Activated T-helper 2 cell treated with anti-CD3 and anti-CD28 coated beads, Interferon-gamma antibody, Interleukin-2, Interleukin-4, amounts not matched to agents 10 μg/mL and 5 μg/mL and 100 μg/mL, durations not matched to agents 14 hours and 24 hours and 36 hours (primary cell): ENCODE measurements at places on chromosomes 4 and X.

- DNase-seq, result no peak
Measured at GRCh38 chr4:53371049-53371448, 5.2 kb upstream of the SCFD2 start.

- no peak for DNase-seq
Measured at GRCh38 chr4:123649645-123650391, 253.2 kb downstream of the SPRY1 start.

DNA sequence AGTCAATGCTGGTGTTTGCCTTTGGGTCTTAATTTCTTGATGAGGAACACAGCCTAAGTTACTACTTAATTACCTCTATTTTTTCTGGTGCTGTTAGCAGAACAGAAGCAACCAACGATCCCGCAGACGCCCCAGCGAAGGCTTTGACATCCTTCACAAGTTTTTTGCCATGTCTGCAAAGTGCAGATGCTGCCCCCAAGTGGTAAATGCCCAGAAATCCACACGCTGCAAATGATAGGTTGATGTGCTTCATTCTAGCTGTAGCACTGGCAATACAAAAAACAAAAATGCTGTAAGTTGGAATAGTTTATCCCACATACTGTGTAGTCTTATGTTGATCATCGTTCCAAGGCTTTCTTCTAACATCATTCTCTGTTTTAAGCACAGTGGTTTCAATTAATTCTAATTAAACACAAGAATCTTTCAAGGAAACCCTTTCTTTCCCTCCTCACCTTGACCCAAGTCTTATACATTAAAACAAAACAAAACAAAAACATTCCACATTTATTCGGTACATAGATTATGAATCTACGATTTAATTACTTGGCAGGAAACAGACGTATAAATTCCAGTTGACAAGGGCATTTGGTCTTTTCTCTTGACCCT lies 1.2 kb downstream of the PNPLA4 start:
- peak; percentile 44 for DNase-seq

GRCh38 chr4:73194064-73194463 lies 64.5 kb downstream of the ANKRD17 start:
- no peak for DNase-seq

GRCh38 chrX:9503261-9503660 lies 38.4 kb downstream of the TBL1X start:
- DNase-seq, result no peak

DNA sequence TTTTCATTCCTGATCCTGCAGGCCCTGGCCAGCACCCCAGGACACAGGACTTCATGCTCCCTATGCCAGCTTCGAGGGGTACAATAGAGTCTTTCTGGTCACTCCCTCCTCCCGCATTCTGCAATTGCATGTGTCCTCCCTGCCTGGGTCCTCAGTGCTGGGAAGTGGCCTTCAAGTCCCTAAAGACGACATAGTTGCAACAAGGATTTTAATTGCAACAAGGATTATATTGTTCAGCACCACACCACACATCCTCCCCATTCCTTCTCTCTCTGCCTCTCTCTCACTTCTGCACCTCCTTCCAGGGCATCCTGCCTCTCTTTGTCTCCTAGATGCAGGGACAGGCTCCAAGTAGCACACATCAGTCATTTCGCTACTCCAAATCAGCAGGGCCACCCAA lies 25.5 kb downstream of the SCD5 start:
- DNase-seq, result no peak

DNA sequence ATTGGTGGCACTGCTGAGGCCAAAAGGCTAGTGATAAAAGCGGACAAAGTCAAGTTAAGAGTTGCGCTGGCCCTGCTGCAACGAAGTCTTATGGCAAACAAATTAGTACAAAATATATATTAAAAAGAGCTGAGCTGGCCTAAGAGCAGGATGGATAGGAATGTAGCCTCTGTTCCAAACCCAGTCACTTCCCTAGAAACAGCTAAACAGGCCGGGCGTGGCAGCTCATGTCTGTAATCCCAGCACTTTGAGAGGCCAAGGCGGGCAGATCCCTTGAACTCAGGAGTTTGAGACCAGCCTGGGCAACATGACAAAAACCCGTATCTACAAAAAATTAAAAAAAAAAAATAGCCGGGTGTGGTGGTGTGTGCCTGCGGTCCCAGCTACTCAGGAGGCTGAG lies 32.4 kb upstream of the UGDH start:
- no peak for DNase-seq

DNA sequence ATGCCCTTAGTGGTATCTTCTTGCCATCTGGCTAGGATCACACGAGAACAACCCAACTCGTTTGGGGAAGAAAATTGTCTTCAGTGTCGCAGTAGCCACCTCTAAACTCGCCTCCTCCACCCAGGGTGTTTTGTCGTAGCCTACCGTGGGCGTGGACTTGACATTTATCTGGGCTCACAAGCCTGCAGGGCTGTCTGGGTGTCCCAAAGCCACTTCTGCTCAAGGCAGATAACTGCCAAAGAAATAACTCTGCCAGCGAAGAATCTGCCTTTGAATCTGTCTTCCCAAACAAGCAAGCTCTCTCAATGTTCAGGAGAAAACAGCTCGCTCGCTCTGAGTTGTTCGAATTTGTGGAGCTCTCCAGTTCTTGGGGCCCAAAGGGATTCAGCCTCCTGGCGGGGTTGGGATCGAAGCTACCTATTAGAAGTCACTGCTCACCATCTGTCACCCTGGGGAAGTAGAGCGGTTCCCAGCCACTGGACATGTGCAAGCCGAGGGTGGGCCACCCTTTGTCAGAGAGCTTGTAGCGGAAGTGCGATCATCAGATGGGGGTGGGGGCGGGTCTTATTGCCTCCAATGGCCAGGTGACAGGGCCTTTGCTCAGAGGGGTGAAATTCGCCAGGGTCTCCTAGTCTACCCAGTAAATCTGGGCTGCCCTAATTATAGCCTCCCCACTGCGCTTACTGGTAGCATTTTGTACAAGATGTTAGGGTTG lies 14.8 kb downstream of the BLOC1S4 start:
- DNase-seq, result no peak

GRCh38 chr4:6264225-6264540 lies 5.5 kb upstream of the WFS1 start:
- DNase-seq, result no peak

DNA sequence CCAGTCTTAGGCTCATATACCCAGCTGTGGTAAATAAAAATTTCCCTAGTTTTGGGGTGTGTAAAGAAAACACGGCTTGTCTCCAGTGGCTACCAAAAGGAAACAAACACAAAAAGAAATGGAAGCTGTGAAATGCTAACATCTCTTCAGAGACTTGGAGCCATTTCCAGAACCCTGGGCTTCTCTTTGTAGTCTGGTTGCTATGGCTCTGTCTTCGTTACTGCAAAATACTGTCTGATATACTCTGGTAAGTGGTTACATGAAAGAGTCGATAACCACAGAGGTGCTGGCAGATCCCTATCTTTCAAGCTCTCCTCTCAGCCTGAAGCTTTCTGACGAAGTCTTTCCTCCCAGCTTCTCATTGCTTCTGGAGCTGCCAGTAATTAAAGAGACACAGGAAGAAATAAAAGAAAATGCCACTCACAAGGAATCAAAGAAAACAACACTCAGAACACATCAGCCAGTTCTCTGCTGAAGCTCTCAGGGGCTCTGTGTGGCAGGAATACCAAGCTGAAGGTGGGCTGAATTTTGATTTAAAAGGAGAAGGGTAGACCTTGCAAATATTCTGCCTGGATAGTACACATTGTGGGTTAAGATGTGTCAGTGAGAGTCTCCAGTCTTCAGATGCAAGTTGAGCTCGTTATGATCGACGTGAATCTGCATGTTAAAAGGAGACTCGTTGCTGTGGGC lies 107.6 kb upstream of the FAM9C start:
- DNase-seq, result peak; percentile 48

DNA sequence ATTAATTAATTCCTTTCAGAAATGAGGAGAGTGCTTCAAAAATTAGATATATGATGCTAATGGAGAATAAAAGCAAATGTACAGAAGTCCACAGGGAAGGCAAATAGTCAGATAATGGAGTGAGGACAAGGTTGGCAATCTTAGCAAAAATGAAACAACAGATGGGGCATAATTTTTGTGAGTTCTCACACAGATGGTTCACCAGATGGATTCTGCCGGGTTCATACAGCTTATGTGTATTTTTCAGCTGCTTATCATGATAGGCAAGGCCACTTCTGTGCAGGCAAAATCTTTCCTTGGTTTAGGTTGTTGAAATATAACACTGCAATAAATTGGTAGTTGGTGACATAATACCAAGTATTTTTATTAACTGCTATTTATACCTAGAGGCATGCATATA lies 1539.0 kb upstream of the IGFBP7 start:
- DNase-seq, result no peak

DNA sequence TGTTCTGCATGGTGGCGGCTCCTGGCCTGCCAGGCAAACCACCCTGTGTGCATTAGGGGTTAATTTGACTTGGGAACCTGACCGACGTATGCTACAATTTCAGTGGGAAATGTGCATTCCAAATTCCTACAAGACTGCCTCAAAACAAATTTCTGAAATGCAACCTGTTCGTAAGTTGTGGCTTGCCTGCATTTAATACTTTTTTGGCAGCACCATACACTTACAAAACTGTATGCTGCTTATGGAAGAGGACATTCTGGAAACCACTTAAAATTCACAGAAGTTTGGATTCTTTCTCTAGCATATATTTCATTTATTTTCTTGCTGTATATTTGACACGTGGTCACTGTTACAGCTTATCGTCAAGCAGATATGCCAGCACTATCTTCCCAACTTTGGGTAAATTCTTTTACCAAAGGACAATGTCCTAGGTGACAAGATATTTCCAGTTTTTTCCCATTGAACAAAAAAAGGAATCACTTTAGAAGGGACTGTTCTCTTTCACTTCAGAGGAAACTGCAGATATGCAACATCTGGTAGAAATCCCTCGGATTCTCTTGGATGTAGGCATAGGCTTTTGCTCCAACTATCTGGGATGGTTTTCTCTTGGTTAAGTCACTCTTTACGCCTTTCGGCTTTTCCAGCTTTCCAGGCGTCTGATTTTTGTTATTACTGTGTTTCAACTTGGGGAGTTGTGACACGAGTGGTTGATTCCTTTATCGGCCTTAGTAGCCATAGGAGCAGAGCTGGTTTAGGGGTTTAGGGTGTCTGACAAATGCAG lies 9.7 kb upstream of the TENM3 start:
- no peak for DNase-seq

DNA sequence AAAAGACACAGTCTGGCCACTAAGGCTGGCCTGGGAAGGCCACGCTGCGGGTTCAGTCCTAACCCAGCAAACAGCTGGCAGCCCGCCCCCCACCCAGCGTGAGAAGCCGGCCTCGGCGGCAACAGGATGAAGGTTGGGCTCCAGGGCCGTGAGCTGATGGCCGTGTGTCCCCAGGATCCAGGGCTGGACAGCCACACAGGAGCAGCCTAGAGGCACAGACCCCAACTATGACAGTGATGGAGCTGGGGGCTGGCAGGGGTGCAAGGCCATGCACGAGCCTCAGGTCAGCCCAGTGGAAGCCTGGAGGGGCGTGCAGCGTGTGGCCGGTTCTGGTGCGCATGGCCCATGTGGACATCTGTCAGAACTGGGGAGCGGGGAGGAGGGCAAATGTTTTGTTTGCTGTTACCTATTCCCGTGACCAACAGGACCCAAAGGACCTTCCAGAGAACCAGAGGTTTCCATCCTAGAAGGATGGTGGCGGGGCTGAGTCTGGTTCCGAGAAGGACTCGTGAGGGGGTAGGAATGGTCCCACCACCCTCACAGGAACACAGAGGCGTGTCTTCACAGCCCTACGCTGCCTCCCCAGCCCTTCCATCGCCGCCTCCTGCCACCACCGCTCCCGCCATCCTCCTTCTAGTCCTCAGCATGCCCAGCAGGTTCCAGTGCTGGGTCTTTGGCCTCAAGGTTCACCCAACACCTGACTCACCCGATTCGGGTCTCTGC lies 46.5 kb downstream of the ZFYVE28 start:
- no peak for DNase-seq

GRCh38 chrX:38262715-38263620 lies 42.3 kb upstream of the SRPX start:
- DNase-seq, result no peak

- no peak for DNase-seq
Measured at GRCh38 chrX:47540754-47541538, 20.1 kb upstream of the ARAF start.

- DNase-seq, result no peak
Measured at GRCh38 chr4:118281611-118282442, 71.0 kb downstream of the PRSS12 start.

- no peak for DNase-seq
Measured at GRCh38 chr4:148004228-148004857, 272.5 kb downstream of the ARHGAP10 start.

DNA sequence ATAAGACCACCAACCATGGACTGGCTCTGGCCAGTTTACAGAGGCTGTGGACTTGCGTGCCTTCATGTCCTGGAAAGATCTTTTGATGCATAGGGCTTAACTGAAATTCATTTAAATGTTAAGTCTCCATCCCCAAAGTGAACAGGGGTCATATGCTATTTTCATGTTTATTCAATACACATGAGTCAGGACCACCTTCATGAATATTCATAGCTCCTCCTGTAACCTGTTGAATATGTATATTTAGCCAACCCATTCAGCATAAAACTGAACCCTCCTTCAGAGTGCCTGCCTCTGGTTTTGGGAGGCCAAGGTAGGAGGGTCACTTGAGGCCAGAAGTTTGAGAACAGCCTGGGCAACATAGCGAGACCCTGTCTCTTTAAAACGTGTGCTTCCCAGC lies 7.1 kb downstream of the CTPS2 start:
- DNase-seq, result no peak

GRCh38 chr4:143473334-143474126 lies 40.0 kb upstream of the SMARCA5 start:
- no peak for DNase-seq

DNA sequence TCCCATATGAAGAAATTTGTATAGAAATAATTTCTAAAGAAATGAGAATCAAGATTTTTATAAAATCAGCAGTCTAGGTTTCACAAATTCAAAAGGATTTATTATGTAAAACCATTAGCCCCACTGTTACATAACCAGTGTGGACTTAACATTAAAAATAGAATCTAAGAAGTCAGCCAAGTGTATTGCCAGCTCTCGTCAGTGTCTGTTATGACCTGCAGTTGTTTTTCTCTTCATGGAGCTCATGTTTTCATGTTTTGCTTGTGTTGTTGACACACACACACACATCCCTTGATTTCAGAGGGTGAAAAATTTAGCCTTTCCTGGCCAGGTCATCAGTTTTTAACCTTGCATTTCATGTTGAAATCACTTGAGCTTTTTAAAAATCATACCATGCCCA lies 39.5 kb downstream of the USP38 start:
- DNase-seq, result no peak

DNA sequence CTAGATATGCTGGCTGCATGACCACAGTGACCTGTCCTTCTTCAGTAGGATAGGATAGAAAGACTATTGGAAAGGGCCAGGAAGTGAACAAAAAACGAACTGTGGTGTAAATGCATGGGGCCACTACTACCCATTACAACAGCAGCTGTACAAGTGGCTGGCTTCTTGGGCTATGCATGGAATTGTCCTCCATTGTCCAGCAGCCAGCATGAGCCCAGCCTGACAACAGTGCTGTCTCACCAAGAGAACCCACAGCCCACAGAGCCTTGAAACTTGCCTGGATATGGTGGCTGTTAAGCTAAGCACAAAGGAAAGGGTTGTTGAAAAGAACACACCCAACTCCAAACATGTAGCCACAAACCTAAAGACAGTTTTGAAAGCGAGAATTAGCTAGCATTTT lies 330.2 kb upstream of the F9 start:
- no peak for DNase-seq
